DMS53 (cell line): ENCODE measurements at places on chromosomes 5 and 9.

- DNase-seq: no peak
These were observed 144.8 kb downstream of the HSPA4 start for GRCh38 chr5:133196441-133197085.

DNA sequence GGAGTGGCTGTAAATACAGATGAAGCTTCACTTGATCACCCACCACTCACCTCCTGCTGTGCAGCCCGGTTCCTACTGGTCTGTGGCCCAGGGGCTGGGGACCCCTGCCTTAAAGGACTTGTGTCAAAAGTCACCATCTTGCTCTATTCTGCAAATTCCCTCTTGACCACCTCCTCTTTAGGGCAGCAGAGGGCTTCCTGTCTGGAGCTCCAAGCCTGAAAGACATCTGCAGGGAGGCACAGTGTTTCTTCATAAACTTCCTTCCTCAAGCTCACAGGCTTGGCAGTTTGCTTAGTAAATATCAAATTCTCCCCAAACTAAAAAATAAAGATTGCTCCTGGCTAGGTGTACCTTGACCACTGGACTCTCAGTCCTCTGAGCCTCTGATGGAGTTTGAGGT is 104.4 kb downstream of the FRMD3 start:
- DNase-seq: no peak

DNA sequence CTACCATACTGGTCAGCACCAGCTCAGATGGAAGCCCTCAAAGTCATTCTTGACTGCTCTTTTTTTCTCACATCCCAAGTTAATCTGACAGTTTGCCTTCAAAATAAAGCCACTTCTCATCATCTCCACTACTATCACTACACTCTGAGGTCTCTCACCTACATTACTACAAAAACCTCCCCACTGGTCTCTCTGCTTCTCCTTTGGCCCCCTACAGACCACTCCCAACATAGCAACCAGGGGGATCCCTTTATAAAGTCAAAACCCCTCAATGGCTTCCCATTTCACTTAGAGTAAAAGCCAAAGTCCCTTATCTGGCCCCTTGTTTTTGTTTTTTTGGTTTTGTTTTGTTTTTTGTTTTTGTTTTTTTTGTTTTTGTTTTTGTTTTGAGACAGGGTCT is 4.6 kb downstream of the ARAP3 start:
- peak; percentile 38 for DNase-seq

DNA sequence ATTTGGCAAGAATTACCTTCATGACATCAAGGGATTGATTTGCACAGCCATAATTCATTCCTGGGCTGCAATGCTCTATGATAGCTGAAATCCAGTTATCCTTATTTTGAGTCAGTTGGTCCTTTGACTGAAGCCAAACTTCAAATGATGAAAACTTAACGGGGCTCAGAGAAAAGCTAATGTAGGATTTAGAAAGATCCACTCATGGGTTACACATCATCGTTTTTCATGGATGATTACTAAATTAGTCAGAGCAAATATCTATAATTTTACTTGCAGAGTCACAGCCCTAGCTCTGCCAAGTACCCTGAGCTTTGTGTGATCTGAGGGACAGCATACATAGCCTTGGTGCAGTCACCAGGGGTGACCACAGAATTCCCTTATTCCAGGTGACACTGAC is 27.3 kb upstream of the MUSK start:
- DNase-seq: no peak

DNA sequence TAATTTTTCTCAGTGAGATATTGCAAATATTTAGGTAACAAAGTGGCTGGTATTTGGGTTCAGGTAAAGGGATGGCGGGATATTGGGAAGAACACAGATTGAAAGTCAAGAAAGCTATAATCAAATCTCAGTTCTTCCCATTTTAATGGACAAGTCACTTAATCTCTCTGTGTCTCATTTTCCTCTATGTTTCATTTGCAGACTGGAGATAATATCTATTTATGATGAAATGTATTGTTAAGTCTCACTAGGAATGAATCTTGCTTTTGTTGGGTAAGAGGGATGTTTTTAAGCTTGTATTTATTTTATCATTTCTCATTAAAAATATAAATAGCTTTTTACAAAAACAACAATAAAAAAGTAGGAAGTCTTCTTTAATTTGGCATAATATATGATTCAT is 175.4 kb downstream of the ISL1 start:
- DNase-seq: no peak

- peak; percentile 69 for DNase-seq
These were observed 674 bp downstream of the TMEM38B start for GRCh38 chr9:105694848-105695581.

DNA sequence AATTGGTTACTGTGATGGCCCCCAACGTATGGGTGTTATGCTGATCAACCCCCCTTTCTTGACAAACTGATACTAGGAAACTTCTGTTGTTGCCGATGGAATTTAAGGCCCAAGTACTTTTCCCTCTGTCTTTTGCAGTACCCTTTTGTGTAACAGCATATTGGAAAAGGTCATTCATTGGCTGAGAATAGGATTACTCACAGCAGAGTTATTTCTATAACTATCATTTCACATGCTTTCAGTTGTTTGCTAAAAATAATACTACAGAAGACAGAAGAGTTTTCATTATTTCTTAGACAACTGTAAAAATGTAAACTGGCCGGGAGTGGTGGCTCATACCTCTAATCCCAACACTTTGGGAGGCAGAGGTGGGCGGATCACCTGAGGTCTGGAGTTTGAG is 329.5 kb downstream of the KIAA0825 start:
- DNase-seq: no peak

DNA sequence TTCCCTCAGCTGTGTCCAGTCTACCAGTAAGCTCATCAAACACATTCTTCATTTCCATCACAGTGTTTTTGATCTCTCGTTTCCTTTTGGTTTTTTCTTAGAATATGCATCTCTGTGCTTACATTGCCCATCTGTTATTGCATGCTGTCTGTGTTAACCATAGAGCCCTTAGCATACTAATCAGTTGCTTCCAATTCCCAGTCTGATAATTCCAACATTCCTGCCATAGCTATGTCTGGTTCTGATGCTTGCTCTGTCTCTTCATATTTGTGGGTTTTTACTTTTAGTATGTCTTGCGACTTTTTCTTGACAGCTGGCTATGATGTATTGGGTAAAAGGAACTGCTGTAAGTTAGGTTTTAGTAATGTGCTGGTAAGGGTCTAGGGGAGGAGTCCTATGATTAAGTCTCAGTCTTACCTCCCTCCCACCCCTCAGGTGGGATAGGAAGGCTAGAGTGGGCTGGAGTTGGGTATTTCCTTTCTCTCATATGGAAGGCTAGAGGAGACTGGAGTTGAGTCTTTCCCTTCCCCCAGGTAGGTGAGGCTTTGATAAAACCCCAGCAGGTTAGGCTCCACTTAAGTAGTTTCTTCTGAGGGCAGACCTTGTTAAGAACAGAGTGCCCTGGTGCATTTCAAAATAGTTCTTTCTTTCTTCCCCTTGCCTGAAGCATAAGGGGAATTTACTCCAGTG is 99.1 kb upstream of the RASGRF2 start:
- no peak for DNase-seq

- no peak for DNase-seq
These were observed 59.1 kb downstream of the THBS4 start for GRCh38 chr5:80094236-80094738.

DNA sequence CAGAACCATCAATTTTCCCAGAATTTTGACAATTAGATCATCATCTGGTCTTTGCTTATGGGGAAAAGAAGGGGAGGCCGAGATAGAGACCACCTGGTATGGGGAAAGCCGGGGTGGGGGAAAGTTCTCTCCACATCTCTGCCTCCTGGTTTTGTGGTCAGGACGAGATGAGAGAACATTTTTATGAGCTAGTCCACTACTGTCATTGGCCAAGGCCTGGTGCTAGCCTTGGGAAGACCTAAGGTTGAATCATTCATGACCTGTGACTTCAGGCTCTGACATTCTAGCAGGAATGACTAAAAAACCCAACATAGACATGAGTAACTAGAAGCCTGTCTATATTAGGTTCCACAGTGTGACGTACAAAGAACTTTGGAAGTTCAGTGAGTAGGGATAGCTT is 135.2 kb downstream of the PTTG1 start:
- DNase-seq: no peak

DNA sequence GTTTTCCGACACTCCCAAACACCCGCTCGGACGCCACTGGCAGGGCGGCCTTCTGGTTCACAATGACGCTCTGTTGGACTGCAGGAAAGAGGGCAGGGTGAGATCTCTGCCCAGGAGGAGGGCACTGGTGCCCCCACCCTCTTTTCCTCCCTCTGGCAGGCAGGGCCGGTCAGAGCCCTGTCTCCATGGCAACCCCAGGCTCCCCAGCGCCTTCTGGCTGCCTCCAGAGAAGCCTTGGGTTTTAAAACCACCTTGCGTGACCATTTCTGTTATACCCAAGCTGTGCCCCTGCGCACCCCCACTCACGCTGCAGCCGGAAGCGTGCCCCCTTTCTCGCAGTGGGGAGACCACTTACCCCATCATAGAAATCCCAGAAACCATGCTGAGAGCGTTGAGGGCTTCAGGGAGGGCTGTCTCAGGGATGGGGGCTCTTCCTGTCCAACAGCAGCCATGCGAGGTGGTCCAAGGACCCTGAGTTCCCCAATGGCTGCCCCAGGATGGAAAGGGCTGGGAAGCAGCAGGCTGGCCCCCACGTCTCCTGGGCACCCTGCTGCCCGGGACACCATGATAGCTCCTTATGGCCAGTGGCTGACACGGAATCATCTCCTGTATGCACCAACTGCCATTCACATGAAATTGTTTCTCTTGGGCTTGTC is 7.3 kb downstream of the C9orf50 start:
- DNase-seq: peak; percentile 26

DNA sequence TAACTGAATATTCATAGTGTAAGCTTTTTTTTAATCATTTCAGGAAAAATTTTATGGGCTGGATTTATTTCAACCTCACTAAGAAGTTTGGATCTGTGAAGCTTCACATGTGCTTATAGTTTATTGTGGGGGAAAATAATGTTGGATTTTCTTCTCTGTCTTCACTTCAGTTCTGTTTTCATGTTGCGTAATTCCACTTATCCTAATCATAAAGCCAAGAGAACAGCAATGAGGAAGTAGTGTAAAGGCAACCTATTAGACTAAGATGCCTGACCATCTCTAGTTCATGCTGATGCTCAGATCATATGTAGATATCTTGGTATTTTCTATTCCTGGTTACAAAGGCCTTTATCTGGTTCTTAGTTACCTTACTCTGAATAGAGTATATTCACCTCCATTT is 50.0 kb downstream of the CD180 start:
- DNase-seq: no peak

- DNase-seq: peak; percentile 4
These were observed 158.0 kb downstream of the DMRT2 start for GRCh38 chr9:1208157-1208556.

DNA sequence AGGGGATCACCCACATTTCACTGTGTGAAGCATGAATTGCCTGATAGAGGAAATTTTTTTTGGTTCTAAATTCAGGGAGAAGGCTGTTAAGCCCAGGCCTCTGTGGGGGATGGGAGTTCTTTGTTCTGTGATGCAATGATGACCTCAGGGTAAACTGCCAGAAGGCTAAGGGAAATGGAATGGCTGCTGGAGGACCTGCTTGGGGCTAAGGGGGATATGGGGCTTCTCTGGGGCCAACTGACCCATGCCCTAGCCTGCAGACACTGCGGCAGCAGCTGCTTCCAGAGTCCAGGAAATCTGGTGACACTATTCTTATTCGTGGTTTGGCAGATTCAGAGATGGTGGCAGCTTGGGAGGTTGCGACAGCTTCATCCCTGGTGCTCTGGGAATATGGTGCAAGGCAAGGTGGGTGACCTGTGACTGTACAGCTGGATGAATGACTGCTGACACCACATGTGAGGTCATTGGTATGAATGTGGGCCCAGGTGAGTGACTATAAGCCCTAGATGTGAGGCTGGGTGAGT is 30.3 kb downstream of the VCP start:
- DNase-seq: no peak

DNA sequence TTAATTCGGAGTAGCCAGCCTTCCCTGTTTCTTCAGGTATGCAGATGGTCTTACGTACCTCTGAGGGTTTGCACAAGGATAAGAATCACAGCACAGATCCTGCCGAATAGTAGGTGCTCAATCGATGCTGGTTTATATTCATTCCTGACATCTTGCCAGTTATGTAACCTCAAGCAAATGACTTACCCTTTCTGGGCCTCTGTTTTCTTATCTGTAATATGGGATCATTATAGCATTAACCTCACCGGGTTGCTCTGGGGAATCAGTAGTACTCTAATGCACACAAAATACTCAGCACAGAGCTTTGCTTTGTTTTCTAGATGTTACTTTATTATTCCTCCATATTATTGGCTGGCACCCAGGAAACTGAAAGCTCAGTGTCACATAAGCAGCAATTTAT is 7.7 kb upstream of the NR5A1 start:
- no peak for DNase-seq

- no peak for DNase-seq
These were observed 57.9 kb downstream of the RAB14 start for GRCh38 chr9:121143771-121144170.

- DNase-seq: no peak
These were observed 2243.8 kb upstream of the C9orf72 start for GRCh38 chr9:29816954-29817703.

- DNase-seq: peak; percentile 88
These were observed 617 bp upstream of the FPGS start for GRCh38 chr9:127801955-127802575.

DNA sequence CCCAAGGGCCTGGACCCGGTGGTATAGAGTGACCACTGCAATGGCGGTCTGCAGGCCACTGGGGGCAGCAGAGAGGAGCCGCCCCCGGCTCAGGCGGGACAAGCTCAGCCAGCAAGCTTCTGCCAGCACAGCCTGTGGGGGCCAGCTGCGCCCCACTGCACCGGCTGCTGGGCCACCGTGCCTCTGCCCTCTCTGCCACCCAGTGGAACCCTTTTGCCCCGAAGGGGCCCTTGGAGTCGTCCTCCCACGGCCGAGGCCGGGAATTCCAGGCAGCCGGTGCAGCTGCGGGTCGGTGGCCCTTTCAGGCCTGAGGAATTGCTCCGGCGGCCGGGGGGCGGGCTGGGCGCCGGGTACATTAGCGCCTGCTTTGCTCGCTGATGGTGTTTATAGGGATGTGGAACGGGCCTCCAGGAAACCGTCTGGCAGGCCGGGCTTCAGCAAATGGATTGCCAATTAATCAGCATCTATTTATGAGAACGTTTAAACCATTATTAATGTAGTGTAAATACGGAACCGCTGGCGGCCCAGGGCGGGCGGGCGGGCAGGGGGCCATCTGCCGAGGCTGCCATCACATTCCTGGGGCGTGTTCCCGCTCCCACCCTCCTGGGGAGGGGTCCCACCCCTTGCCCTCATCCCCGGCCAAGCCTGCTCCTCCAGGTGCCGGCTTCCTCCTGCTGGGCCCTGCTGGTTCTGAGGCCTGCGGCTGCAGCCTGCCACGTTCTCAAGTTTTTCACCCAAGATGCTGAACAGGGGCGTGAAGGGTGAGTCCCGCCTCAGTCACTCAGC is 127.4 kb downstream of the BARX1 start:
- DNase-seq: peak; percentile 81
